ENCODE measurements at places on chromosomes 1 and 21.

GRCh38 chr1:22702296-22703085, 8.1 kb upstream of the EPHB2 start:
- no peak for DNase-seq

GRCh38 chr1:111778541-111779051, 22.9 kb downstream of the DDX20 start:
- DNase-seq: no peak

DNA sequence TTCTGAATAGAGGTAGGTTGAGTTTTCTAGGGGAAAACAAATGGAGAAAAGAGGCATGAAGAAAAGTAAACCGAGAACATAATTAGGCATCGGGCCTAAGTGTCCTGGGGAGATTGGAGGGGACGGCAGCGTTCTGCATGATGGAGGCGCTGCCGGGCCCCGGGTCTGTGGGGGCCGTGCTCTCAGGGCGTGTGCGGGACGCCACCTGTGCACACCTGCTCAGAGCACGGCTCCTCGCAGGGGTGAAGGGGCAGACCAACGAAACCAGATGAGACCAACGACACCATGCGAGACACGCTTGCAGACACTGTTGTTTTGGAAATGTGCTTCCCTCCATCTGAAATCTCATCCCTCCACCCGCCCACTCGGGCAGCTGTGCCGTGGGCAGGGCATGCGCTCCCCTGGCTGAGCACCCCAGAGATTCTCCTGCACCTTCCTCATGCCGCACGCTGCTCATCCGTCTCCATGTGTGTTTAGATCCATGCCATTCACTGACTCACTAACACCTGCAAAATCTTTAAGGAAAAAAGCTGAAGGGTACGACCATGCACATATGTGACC, 28.2 kb upstream of the TRAPPC10 start:
- no peak for DNase-seq

DNA sequence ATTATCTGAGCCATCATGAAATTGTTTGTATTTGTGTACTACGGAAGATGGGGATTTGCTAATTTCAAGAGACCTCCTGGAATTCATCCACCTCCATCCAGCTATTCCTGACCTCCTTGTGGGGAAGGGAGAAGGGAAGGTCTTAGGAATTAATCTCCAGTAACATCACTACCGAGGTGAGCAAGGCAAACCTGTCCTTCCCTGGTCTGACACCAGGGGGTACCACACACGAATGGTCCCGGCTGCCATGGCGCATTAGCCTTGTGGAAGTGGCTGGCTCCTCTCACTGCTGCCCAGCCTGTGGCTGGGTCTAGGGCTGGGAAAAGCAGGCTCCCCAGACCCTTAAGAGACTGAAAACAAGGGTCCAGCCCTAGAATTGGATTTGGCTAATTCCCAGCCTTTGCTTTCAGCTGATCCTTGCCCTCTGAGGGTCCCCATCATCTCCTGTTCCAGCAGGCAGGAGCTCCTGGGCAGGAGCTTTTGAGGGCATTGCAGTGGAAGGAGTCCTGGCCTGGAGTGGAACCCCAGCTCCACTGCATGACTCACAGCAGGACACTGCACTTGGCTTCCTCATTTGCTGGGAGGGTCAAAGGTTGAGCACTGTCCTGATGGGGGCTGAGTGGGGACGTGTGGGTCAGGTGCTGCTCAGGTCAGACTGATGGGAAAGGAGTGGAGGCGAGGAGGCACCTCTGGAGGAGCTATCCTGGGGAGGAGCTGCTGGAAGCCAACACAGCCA, 34.8 kb downstream of the RIMS3 start:
- peak; percentile 12 for DNase-seq

- no peak for DNase-seq
Measured at GRCh38 chr1:162916407-162916806, 55.4 kb upstream of the CCDC190 start.

DNA sequence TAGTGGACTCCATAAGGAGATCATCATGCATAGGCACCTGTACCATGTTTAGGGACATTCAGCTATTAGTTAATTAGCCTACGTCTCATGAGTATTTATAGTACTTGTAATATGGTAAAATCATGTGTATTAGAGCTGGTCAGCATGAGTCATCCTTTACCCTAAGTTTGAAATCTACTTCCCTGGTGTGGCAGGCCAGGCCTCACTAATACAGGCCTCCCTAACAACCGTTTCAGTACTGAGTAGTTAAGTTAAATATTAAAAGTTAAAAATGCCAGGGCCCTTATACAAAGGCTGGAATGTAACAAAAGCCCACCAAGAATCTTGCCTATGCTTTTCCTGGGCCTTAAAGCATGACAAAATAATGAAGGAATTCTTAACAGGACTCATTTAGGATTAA, 356.3 kb upstream of the DPYD start:
- no peak for DNase-seq

GRCh38 chr1:209601809-209602657, 18.5 kb downstream of the CAMK1G start:
- DNase-seq: no peak

DNA sequence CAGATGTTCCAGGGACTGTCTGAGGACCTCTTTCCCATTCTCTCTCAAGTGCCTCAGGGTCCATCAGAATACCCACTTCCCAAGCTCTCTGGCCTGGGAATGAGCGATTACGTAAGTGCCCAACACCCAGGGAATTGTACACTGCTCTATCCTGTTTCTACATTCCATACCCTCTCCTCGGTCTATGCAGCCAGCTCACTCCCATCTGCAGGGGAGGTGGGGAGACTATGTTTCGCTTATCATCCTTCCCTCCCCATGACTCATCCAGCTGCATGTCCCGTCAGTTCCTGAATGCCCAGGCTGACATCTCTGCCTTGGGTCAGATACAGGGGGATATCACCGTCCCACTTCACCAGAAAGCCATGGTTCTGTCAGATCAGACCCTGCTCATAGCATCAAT, 34.5 kb upstream of the CD1D start:
- no peak for DNase-seq

DNA sequence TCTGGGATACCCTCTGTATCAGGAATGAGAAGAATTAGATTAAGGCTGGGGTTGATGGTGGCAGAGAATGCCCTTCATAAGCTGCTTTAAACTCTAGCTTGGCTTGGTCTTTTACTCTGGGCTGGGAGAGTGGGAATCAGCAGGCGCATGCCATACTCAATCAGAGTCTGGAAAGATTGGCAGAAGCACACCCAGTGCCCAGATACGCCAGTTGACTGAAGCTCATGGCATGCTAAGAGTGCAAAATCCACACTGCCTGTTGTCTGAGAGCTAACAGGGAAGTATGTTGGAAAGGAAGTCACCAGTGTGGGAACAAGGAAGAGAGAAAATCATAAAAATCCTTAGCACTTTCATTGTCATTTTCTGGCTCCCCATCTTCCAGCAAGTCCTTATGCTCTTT, 53.0 kb downstream of the HMCN1 start:
- no peak for DNase-seq

DNA sequence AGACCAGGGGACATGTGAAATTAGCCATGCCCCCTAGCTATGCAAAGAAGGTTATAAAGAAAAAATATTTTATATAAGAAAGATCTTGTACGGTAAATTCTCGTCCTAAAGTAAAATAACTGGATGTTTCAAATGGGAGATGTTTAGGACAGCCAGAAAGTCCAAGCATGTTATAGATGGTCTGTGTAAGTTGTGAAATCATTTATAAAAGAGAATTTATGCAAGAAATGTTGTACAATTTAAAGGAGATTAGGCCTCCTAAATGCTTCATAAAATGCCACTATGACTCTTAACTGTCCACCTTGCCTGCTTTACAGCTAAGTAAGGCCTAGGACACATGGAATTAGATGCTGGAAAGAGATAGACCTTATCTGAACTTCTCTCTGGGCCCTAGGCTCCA, 118.1 kb upstream of the POGK start:
- no peak for DNase-seq
